ENCODE measurements at places on chromosomes 6 and 20.

DNA sequence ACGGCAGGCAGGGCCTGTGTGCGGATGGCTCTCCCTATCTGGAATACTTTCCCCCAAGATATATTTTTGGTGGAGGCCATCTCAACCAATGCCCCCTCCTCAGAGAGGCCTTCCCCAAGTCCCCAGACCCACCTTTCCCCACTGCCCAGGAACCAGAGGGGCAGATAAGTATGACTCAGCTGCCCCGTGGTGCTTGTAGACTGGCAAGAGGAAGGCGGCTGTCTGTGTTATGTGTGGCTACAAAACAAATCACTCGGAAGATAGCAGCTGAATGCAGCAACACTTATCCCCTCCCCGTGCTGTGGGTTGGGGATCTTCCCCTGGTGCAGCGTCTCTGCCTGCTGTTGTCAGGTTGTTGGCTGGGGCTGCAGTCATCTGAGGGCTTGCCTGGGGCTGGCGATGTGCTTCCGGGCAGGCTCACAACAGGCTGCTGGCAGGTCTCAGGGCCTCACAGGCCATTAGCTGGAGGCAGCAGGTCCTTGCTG lies 7.1 kb downstream of the NPEPL1 start:
- no peak for DNase-seq

GRCh38 chr6:41424370-41425058 lies 89.1 kb downstream of the NCR2 start:
- DNase-seq: no peak

GRCh38 chr6:14642842-14643241 lies 525.3 kb downstream of the CD83 start:
- DNase-seq: no peak

GRCh38 chr6:36715469-36715868 lies 17.8 kb downstream of the RAB44 start:
- no peak for DNase-seq

DNA sequence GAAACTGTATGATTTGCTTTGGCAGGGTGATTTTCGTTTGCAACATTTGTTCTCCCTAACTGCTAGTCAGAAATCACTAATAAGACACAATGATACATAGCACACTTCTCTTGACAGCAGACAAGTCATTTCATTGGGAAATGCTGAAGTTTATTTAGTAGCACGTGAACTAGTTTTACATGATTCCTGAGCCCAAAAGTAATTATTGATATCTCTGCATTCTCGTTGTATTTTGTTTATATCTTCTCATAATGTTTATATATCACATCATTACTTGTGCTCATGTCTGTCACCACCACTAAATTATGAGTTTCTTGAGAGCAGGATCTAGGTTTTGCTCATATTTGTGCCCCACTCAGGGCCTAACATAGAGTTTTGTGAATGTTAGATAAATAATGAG lies 151.7 kb downstream of the KIF6 start:
- no peak for DNase-seq

GRCh38 chr6:117117652-117118051 lies 147.7 kb upstream of the VGLL2 start:
- DNase-seq: no peak

GRCh38 chr6:105646391-105646867 lies 243.5 kb upstream of the PREP start:
- no peak for DNase-seq

GRCh38 chr6:36292170-36292569 lies 22.3 kb downstream of the PNPLA1 start:
- no peak for DNase-seq

DNA sequence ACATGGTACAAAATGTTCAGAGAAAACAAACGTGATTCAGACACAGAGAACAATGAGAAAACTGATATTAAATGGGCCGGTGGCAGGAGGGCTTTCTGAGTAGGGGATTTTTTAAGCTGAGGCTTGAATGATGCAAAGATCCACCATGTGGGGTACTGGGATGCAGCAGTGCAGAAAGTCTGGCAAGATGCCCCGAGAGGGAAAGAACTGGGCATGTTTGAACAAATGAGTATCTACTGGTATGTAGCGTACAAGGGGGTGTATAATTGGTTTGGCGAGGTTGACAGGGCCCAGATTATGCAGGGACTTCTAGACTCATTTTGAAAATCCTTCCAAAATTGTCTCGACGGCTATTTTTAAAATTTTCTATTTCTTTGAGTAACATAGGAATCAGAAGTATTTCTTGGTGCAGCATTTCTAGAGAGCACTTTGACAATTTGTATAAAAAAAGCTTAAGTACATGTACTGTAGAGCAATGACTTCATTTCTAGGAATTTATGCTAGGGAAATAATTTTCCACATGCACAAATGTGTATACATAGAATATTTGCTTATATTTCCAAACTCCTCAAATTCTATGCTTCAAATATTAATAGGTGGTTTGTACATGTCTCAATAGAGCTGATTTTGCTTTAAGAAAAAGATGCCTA lies 119.6 kb upstream of the DOK5 start:
- DNase-seq: no peak

GRCh38 chr6:49051281-49051680 lies 411.8 kb downstream of the MMUT start:
- DNase-seq: no peak

GRCh38 chr20:47506335-47506734 lies 4.6 kb downstream of the NCOA3 start:
- no peak for DNase-seq

DNA sequence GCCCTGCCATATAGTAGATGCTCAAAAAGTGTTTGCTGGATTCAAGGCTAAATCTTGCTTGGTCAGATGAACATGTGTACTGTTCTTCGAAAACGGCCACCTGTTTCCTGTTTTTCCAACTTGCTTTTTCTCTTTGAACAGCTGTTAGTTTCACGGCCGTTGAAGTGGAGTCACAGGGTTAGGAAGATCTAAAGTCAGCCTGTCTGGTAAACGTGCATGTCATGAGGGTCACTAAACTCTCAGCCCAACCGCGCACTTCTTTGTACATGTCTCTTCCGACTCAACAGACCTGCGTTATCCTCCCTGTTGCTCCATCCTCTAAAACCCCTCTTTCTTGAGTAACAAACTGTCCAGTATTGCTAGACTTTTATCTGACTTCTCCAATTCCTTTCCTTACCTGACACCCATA lies 93.2 kb upstream of the MAN1A1 start:
- no peak for DNase-seq

GRCh38 chr6:159655409-159655988 lies 37.5 kb downstream of the SOD2 start:
- no peak for DNase-seq

Measured in cortex of kidney (tissue), 1 donor.